ENCODE measurements at places on chromosomes 5 and 9.

- no peak for DNase-seq
These were observed 63.4 kb downstream of the ALDH7A1 start for GRCh38 chr5:126531543-126532120.

- no peak for DNase-seq
These were observed 43.2 kb downstream of the RFK start for GRCh38 chr9:76351006-76351405.

- no peak for DNase-seq
These were observed 60.4 kb downstream of the RAPGEF1 start for GRCh38 chr9:131679261-131680020.

GRCh38 chr5:136020383-136021015 is 8.3 kb upstream of the TGFBI start:
- no peak for DNase-seq

GRCh38 chr5:116320486-116320885 is 235.7 kb downstream of the COMMD10 start:
- no peak for DNase-seq

GRCh38 chr5:137516251-137516797 is 17.2 kb upstream of the SPOCK1 start:
- no peak for DNase-seq

DNA sequence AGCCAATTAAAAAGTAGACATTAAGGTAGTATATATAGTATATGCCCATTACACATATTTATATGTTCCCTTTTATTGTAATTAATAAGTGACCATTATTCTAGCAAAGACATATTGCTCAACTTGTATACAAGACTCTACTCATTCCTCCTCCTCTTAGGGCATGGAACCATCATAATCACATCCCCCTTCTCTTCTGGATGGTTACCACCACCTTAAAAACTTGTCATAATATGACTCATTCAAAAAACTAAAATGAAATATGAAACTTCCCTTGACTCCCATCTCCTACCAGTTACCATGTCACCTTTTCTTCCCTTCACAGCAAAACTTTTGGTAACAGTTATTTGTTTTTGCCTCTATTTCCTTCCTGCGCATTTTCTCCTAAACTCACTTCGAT is 438.7 kb downstream of the KDM4C start:
- no peak for DNase-seq

DNA sequence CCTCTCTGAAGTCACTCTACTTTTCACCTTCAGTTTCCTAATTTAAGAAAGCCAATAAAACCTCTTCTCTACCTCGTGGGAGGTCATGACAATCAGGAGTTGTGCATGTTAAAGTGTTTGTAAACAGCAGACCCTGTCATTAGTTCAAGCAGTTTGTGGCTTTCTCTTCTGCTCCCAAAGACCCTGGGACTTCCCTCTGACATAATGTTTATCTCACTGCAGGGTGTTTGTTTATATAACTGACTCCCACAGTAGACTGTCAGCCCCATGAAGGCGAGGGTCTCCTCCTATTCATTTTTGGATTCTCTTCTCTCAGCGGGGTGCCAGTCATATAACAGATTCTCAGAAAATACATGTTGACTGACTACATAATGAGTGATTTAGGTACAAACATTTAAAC is 360.0 kb upstream of the ZNF462 start:
- DNase-seq: no peak

DNA sequence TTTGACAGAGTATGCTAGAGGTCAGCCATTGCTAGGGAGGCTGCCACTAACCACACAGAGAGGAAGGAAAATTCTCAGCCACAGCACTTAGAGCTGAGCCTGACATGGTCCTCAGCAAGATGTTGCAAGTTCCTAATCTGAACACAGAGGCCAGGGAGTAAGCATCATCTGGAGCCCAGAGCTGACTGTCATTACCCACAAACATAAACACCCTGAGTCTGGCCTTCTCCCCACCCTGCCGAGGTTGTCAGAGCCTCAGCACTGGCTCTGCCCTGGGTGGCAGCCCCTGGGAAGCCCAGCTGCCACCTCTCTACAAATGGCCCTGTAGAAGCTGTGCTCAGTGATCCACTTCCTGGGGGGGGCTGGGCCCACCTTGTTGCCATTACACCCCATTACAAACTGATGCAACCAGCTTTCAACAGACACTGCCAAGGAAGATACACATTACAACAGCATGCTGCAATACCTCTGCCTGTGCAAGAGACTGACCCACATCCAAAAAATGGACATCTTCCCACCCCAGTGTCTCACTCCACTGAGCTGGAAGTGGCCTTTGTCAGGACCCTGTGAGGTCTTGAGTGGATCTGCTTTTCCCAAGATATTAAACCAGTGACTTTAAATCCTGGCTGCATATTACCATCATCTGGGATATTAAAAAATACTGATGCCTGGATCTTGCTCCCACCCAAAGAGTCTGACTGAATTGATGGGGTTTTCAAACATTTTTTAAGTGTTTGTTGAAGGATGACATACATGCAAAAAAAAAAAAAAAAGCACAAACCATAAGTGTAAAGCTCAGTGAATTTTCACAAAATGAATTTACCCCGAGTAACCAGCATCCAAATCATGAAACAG is 33.0 kb downstream of the IRF1 start:
- no peak for DNase-seq

DNA sequence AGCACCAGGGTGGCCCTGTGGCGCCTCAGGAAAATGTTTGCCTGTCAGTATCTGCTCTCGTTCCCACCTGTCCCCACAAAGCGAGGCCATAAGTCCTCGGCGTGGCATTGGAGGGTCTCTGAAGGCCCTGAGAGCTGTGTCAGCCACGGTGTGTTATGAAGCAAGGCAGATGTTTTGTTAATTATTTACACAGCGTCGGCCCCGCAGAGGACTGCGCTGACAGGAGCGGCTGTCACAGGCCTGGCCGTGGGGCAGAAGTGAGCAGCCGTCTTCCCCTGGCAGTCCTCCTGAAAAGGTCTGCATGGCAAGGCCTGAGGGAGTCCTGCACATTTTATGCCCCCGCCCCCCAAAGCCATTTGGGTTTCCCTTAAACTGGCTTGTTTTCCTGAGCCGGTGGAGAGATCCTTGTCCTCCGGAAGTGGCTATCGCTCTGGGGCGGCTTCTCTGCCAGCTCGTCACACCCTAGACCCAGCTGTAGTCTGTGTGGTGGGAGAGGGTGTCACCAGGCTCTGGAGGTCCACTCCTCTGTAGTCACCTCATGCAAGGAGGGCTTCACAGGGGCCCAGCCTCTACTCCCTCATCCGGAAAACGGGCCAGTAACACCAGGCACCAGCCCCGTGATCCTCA is 6.2 kb downstream of the NEK6 start:
- no peak for DNase-seq

DNA sequence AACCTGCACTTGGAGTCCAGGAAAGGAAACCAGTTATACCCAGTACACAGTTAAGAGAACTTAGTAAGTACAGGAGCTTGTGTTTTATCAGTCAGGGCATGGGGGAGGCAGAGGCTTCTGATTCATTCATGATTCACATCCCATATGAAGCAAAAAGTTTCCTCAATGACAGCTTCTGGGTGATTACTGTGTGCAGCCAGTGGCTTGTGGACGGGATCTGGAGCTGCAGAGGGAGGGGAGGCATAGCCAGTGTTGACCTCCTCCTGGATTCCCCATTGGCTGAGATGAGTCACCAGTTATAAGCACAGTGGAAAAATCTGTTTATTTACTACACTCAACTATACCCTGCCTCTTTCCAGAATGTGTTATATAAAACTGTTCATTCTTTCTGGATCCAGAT is 17.7 kb downstream of the IL31RA start:
- DNase-seq: no peak

DNA sequence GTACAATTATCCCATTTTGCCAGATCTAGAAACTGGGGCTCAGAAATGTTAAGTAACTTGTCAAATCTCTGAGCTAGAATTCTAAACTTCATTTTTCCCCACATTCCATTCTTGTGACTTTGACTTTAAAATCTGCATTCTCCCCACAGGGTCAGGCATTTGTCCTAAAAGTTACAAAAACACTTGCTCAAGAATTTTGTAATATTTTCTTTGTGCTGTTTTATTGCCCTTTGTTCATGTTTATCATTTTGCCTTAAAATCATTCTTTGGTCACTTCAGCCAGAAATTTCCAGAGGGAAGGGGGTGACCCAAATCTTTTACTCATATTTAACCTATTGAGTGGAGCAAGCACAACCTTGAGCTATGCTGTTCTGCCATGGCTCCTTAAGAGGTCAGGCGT is 120.1 kb upstream of the CCL21 start:
- DNase-seq: no peak

GRCh38 chr9:100670719-100671118 is 92.8 kb downstream of the CAVIN4 start:
- DNase-seq: peak; percentile 22

DNA sequence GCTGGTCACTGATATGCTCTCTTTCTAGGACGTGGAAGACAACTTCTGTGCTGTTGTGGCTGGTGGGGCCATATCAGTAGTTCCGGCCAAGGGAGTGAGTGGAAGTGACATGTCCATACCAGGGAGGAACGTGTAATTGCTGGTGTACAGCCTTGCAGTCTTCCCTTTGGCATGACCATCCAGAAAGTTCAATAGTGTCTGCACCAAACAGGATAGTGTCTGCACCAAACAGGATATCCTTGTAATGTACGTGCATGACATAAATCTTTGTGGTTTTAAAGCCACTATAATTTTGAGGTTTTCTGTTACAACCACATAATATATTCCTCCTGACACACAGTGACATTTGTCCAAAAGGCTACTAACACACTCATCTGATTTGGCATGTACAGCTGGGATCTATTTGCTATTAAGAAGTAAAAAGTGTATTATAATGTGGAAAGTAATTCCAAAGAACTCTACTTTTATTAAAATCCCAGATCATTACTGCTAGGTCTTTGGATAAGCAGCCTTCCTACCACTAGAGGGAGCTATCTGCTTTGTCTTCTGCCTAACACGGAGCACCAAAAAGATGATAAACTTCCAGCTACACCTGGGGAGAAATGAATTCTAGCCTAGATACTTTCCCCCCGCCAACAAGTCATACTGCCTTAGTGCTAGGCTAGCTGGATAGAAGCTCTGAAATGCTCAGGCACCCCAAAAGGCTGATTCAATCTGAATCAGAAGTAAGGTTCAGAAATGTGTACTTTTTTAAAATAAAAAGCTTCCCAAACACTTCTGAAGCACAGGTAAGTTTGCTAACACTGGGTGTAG is 52.7 kb downstream of the RNF145 start:
- peak; percentile 60 for DNase-seq

DNA sequence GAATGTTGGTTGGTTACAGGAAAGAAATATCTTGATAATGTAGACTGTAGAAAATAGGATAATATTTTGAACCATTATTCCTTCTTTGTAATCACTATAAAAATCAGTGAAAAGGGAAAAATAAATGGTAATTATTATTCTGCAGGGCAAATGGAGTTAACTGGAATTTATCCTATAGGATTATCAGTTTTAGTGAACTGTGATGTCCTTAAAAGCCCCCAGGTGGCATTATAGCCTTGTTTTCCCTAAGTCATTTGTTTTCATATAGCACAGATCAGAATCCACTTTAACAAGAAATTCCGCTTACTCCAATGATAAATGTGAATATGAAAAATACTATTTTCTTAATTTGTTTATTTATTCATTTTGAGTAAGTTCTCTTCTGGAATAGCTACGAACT is 26.2 kb upstream of the WDR41 start:
- peak; percentile 14 for DNase-seq

DNA sequence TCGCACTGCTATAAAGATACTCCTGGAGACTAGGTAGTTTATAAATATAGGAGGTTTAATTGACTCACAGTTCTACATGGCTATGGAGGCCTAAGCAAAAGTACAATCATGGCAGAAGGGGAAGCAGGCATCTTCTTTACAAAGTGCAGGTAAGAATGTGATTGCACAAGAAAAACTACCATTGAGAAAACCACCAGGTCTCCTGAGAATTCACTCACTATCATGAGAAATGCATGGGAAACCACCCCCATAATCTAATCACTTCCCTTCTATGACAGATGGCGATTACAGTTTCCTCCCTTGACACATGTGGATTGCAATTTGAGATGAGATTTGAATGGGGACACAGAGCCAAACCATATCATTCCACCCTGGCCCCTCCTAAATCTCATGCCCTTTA is 121.2 kb upstream of the ST8SIA4 start:
- DNase-seq: no peak

- DNase-seq: no peak
These were observed 39.3 kb downstream of the CLINT1 start for GRCh38 chr5:157819502-157820115.

DNA sequence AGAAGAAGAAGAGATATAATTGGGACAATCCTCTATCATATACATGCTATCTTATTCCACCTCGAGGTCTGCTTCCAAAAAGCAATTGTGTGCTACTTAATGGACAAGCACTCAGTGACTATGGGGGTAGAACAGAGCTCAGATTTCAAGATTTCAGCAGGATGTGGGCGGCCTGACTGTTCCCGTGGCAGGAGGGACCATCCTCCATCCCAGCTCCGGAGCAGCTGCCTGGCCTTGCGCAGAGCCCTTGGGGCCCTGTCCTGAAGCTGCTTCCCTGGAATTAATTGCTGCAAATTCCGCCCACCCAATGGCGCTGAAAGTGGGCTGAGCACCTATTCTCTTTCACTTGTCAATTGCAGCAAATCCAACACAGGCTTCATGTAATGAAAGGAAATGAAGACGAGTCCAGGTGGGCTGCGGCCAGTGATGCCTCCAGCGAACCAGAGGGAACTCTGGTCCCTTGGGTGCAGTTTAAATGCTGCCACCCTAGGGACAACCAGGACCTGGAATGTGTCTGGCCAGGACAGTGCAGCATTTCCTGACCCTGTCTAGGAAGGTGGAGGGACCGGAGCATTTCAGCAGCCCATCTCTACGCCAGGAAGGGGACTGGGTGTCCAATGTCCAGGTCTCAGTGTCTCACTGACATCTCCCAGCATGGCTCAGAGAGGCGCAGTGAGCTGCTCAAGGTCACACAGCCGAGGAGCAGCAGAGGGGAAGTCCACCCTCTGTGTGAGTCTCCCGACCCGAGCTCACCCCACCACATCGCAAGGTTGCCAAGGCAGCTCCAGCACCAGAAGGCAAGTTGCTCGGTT is 50.5 kb upstream of the FCN1 start:
- no peak for DNase-seq

GRCh38 chr9:17191082-17191481 is 56.2 kb downstream of the CNTLN start:
- DNase-seq: no peak

DNA sequence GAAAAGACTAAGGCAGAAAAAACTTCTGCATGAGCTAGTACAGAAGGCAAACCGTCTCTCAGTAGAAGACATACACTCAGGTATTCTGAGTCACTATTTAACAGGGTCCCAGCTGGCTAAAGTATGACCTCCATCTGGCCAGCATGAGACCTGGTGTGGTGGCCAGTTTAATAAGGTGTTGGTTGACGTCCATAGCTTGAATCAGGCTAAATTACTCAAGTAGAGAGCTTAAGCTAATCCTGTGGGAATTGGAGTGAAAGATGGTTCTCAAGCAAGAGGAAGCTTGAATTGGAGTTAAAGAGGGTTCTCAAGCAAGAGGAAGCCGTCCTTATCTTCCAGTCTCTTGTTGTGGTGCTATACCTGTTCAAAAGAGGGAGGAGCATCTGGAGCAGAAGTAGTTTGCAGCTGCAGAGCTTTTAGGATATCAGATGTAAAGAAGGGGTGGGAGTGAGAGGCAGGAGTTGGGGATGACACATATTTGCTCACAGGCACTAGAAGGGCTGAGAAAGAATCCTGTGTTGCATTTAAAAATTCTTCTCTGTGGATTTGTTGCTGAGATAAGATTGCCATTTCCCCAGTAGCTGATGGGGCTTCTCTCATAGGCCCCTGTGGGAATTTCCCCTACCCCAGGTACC is 136.1 kb upstream of the RUSC2 start:
- DNase-seq: no peak

GRCh38 chr5:65925044-65925600 is 1.3 kb upstream of the ERBIN start:
- DNase-seq: peak; percentile 67

GRCh38 chr5:142056816-142057696 is 44.2 kb upstream of the GNPDA1 start:
- no peak for DNase-seq
